ENCODE measurements at places on chromosomes 13 and 19.

GRCh38 chr19:50931023-50931422 lies 19.8 kb upstream of the KLK4 start:
- DNase-seq: no peak

DNA sequence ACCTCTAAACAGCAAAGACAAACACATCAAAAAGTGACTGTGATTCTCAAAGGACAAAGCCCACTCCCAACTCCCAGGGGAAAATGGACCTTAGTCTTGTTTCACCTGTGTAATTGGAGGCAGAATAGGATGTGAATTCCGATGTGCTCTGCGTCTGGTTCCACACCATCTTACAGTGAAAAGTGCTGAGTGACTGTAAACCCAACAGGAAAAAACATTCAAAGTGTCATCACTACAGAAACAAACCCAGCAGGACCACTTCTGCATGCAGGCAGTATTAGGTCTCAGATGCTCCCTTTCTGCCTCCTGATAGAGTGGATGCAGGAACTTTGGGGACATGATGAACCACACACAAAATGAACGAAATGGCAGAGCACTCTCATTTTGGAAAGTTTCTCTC lies 6.5 kb downstream of the UQCRFS1 start:
- no peak for DNase-seq

- no peak for DNase-seq
Measured at GRCh38 chr13:20828539-20829364, 55.0 kb upstream of the EEF1AKMT1 start.

GRCh38 chr19:11096210-11096841 lies 7.1 kb downstream of the LDLR start:
- DNase-seq: no peak

- DNase-seq: no peak
Measured at GRCh38 chr19:46124638-46125115, at the start of gene IGFL3. TSS of gene IGFL3 (minus strand) at chr19:46124688. CDS start at chr19:46124649, 39 bp downstream.

DNA sequence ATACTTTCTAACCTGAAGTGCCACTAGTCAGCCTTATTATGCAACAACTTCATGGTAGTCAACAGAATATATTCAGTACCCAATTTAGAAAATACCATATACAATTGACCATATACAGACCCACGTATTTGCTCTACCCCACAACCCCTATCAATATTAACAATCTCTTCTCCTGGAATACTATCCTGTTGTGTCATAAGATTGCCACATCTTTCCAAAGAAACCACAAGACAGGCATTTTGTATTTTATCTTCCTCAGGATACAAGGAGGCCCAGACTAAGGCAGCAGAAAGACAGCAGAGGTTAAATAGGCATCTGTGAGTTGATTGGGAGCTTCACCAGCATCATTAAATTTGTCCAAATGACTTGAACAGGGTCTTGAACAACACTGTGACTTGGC lies 4.5 kb downstream of the SPART start:
- DNase-seq: no peak

DNA sequence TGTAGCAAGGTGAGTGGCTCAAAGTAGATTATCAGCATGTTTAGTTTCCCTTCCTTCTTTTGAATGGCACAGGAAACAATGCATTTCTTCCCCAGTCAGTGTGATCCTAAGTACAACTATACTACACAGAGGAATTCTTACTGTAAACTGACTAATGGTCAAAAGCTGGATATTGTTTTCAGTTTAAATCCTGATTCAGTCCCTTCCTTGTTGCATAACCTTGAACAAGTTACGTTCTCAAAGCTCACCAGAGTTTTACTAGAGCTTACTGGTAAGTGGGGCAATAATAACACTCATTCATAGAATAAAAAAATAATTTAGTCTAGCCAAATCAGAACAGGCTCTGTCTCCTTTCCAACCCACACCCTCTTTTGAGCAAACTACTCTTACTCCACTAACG lies 180.1 kb downstream of the POSTN start:
- DNase-seq: no peak

GRCh38 chr19:14147797-14148605 lies 11.6 kb upstream of the ASF1B start:
- DNase-seq: no peak

- no peak for DNase-seq
Measured at GRCh38 chr19:47735131-47735530, 10.2 kb upstream of the NOP53 start.

GRCh38 chr13:58985845-58986244 lies 1177.9 kb downstream of the DIAPH3 start:
- no peak for DNase-seq

GRCh38 chr13:32650705-32651311 lies 64.6 kb downstream of the PDS5B start:
- DNase-seq: no peak

DNA sequence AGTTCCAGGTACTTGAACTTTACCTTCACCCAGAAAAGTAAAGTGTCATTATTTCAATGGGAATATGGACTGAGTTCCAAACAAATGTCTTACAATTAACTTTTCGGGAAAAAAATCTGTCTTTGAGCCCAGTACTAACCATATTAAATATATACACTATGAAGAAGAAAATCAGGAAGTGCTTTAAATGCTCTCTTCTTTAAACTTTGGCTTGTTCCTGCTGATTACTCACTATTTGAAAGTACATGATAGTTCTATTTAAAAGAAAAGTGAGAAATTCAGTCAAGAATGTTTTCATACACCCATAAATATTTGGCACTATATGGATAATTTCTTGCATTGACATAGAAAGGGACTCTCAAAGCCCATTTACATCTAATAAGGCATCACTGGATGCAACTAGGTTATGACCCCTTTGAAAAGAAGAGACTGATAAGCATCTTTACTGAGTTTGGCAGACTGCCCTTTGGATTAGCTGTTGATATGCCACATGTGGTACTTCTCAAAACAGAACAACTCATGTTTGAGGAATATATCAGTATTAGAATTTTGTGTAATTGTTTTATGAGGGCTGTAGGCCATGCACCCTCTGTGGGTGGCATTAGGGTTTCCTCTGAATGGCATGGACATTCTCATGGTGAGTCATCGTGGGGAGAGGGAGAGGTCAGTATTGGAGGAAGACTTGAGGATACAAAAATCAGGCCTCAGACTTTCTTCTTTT lies 25.0 kb upstream of the VWA8 start:
- no peak for DNase-seq

DNA sequence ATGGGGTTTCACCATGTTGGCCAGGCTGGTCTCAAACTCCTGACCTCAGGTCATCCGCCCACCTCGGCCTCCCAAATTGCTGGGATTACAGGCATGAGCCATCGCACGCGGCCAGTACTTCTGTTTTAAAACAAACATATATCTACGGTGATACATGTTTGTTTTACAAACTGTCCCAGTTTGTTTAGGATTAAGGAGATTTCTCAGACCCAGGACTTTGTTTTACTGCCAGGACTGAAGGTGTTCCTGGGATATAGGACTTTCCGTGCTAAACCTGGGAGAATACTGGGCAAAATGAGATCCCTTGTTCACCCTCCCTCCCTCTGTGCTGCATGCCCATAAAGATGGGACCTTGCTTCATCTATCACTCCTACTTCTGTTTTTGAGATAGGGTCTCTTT lies 8.8 kb downstream of the NLRP8 start:
- no peak for DNase-seq

GRCh38 chr13:51068501-51068900 lies 42.6 kb downstream of the C13orf42 start:
- no peak for DNase-seq

DNA sequence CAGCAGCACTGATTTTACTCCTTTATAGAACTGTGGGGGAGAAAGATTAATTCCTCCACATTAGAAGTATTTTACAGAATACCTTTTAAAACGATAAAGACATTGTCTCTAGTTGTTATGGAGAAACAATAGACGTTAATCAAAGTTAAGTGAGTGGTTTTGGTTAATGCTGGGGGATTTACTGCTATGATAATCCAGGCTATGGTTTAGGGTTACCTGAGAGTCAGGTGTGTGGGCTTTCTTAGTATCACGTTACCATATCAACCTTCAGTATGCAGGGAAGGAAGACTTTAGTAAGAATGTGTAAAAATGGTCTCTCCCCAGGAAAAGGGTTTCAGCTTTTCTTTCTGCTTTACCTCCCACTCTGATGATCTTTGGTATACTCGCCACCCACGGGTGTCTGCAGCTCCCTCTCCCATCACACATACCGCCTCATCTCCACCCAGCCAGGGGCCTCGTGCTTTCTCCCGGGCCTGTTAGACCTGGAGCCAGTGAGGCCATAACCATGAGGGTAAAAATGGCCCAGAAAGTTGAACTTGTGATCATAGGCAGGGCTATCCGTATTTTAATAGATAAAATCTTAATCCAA lies 45.6 kb upstream of the WDFY2 start:
- DNase-seq: no peak

DNA sequence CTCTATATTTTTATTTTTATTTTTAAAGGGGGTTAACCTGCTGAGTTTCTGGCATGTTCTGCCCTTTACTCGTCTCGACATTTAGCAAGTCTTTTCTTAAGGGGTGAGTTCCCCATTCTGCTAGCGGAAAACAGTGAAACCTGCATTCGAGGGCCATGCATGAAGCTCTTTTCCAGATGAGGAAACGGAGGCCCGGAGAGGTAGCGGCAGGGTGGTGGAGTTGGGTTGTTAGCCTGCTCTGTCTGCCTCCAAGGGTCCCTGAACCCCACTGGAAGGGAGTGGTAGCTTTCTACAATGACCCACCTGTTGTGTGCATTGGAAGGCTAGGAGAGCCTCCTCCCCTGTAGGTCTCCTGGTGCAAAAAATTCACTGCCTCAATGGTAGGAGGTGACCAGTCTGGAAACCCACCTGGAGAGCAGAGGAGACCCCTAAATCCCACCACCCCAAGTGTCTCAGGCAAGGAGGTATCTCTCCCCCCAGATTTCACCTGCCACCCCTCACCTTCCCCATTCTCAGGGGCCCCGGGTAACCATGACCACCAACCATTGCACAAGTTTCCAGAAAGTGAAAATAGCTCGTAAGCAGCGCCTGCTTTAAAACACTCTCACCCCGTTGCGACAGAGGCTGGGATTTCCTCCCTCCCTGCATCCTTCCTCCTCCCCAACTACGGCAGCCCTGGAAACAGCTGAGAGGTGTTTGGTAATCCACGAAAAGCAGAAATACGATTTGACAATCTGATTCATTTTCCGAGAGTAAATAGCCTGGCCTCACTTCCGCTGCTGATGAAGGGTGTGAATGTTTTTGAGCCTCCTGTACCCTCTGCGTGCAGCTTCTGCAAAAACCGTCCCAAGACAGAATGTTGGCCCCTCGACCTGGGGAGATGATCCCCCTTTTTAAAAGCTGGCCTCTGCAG lies 3.5 kb downstream of the KLF2 start:
- DNase-seq: no peak

- no peak for DNase-seq
Measured at GRCh38 chr19:2246014-2246620, 3.0 kb upstream of the AMH start.

- DNase-seq: no peak
Measured at GRCh38 chr13:99370481-99371275, 63.5 kb upstream of the GPR183 start.

GRCh38 chr13:61700181-61700580 lies 284.5 kb upstream of the PCDH20 start:
- no peak for DNase-seq

DNA sequence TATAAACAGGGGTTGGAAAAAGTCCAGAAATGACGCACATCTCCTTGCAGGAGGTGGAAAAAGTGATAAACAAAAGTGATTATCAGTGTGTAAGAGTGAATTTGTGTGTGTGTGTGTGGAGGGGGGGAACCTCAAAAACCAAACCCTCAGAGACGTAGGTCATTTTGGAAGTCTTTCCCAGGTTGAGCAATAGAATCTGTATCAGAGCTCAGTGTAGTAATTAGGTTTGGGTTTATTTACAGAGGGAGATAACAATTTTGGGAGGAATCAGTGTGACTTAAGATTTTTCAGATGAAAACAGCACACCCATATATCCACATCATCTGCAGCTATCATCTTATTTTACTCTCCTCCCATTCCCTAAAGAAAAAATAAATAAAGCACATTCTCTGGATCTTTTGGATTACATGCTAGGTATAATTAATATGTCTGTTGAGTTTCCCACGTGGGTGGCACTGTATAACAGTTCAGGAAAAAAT lies 406.4 kb downstream of the FGF9 start:
- no peak for DNase-seq

DNA sequence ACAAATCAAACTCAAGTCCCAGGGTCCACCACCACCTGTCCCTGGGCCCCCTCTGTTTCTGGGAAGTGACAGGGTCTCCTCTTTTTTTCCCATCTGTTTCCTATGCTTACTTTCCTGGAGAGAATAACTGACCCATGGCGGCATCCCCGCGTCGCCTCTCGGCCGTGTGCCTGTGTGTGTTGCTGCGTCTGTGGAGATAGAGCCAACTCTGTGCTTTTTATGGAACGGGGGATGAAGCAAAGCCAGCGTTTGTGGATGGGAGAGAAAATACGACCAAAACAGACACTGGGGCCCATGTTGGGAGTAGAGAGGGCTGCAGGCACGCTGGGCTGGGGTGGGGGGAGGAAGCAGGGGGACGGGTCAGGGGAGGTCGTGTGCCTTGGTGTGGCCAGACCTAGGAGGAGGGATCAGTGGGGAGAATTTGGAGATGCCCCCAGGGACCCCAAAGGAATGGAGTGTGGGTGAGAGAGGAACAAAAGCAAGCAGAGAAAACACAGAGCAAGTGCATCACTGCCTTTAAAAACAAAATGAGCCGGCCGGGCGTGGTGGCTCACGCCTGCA lies 16.6 kb downstream of the PLK5 start:
- DNase-seq: no peak

DNA sequence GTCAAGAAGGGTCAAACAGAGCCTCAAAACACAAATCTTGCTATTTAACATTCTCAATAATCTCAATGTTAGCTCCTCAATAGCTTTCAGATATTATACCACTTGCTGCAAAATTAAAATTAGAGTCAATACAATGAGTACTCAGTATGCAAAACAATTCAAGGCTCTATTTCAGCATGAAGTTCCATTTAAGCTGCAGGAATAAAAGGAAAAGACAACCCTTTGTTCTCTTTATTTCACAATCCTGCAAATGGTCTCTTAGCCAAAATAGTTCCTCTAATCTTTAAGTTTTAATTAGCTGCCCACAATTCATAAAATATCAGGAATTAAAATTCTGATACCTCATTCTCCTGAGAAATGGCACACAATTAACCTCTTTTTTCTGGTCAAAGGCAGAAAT lies 40.5 kb upstream of the DCT start:
- DNase-seq: no peak

- no peak for DNase-seq
Measured at GRCh38 chr19:368630-369024, 24.0 kb upstream of the MIER2 start.

DNA sequence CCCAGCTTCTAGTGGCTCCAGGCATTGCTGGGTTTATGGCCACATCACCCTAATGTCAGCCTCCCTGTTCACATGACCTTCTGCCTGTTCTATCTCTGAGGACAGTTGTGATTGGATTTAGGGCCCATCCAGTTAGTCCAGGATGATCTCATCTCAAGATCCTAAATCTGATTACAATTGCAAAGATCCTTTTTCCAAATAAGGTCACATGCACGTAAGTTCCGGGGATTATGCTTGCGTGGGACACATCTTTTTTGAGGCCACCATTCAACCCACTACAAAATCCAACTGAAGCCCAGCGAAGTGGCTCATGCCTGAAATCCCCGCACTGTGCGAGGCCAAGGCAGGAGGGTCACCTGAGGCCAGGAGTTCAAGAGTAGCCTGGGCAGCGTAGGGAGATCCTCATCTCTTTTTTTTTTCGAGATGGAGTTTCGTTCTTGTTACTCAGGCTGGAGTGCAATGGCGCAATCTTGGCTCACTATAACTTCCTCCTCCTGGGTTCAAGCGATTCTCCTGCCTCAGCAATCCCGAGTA lies 12.3 kb downstream of the PLD3 start:
- no peak for DNase-seq
